ENCODE measurements at places on chromosomes 3 and 15. TPM values are rescaled to one million over a fixed set of nuclear protein-coding genes. Genes with fewer than 3 reads are reported as not detected.

Gene CLDN11
- total RNA-seq = not detected

Gene CASR
- total RNA-seq = not detected

Gene ZFAND6
- total RNA-seq = 69.8 TPM

Gene GADL1
- not detected for total RNA-seq

Gene TYRO3
- total RNA-seq = 0.24 TPM

Gene LRTM1
- total RNA-seq = not detected

Gene ERICH6
- total RNA-seq = 0.52 TPM

Gene PRRT3
- total RNA-seq = 6.4 TPM

Gene GRK7
- 0.16 TPM for total RNA-seq

Gene TAGLN3
- not detected for total RNA-seq

Gene ISLR
- total RNA-seq = not detected

Gene MKRN3
- total RNA-seq = 1.1 TPM

Gene ASB14
- total RNA-seq = not detected

Gene CAV3
- total RNA-seq = not detected

Gene CDC25A
- not detected for total RNA-seq

Gene LRRC2
- 0.75 TPM for total RNA-seq

Gene SGO1
- total RNA-seq = 0.71 TPM

Gene ILDR1
- total RNA-seq = not detected

Gene IMPG2
- total RNA-seq = 0.27 TPM

Gene PAK6
- 1.1 TPM for total RNA-seq

Gene CCR8
- total RNA-seq = not detected

Gene SEMA3B
- 1.6 TPM for total RNA-seq

Gene CHRNA7
- total RNA-seq = not detected

Gene SLC38A3
- 7.2 TPM for total RNA-seq

Gene RNU5B-1
- 17.0 TPM for total RNA-seq

Gene CNOT10
- 28.0 TPM for total RNA-seq

Gene GREM1
- not detected for total RNA-seq

Gene SLC35G2
- 0.24 TPM for total RNA-seq

Gene ANKRD34C
- not detected for total RNA-seq

Gene TP63
- not detected for total RNA-seq

Gene TNIK
- 60.8 TPM for total RNA-seq

Gene TMEM43
- total RNA-seq = 20.1 TPM

Gene DUOXA2
- total RNA-seq = not detected

Gene GPR149
- total RNA-seq = not detected

Gene CCNL1
- 1,206 TPM for total RNA-seq

Gene TNNC1
- total RNA-seq = 3.8 TPM

Gene TEX55
- not detected for total RNA-seq

Gene GUCA1C
- not detected for total RNA-seq

Gene TMEM158
- total RNA-seq = not detected

Gene IGSF10
- total RNA-seq = not detected

Gene CNBP
- total RNA-seq = 301 TPM

Gene TMEM266
- not detected for total RNA-seq

Gene SPINT1
- total RNA-seq = 0.54 TPM

Gene SKIC8
- 18.4 TPM for total RNA-seq

Gene ADPRH
- total RNA-seq = 0.42 TPM

Gene EFHB
- total RNA-seq = 0.44 TPM

Gene EDC3
- total RNA-seq = 11.8 TPM

Data from CD8-positive, alpha-beta T cell (primary cell).